Heart left ventricle (tissue), 16 donors: ENCODE measurements at places on chromosomes 12 and 14. TPM values are rescaled to one million over a fixed set of nuclear protein-coding genes. Genes with fewer than 3 reads are reported as not detected.

Gene GLT1D1
- polyA plus RNA-seq: 0.24 TPM

Gene KCNA1
- not detected for polyA plus RNA-seq

Gene KLRC4
- polyA plus RNA-seq: not detected

DNA sequence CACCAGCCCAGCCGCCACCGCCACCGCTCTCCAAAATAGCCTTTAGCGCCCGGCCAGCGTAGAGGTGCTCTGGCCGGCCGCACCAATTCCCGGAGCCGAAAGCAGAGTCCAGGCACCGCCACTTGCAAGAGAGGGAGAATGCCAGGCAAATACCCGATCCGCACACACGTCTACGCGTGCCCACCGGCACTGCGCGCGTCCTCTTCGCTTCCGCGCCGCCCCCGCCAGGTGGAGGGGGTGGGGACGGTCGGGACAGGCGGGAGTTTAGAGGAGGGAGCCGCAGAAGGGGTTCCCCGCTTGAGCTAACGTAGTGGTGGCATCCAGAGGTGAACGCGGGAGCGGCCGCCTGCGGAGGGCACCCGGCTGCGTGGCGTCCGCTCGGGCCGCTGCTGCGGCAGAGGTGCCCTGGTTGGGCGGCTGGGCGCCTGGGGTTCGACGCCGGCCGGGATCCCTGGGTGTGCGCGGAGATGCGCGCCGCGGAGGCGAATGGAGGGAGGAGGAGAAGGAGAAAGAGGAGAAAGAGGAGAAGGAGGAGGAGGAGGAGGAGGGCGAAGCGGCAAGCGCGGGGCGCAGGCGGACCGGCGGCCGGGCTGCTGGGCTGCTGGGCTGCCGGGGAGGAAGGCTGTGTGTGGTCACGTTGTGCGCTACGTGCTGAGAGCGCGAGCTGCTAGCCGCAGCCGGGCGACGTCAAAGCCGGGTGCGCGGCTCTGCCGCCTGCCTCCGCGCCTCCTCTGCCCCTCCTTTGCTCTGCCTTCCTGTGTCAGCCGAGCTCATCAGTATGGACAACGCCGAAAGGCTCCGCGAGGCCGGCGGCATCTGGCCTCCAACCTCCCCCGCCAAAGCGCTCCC, at the start of gene MDGA2:
Gene MDGA2, minus strand, starts transcription at position 140 of the 849 bp plus-strand sequence.
- DNase-seq: no peak

GRCh38 chr14:30564235-30564867, 5.4 kb downstream of the G2E3 start:
- no peak for DNase-seq

- DNase-seq: no peak
Measured at GRCh38 chr12:121144416-121144914, 11.8 kb downstream of the P2RX7 start.

GRCh38 chr14:36747411-36748184, 85.9 kb downstream of the PAX9 start:
- DNase-seq: no peak

Gene ZBTB25
- polyA plus RNA-seq: 4.0 TPM
